ENCODE measurements at places on chromosomes 4 and X.

- no peak for DNase-seq
Observed at GRCh38 chr4:71136071-71136470, 142.6 kb downstream of the DCK start.

GRCh38 chr4:5874811-5875449 lies 18.0 kb downstream of the CRMP1 start:
- no peak for DNase-seq

GRCh38 chrX:53077207-53078197 lies 4.7 kb upstream of the TSPYL2 start:
- DNase-seq = no peak

- no peak for DNase-seq
Observed at GRCh38 chr4:172838111-172838510, 330.5 kb upstream of the GALNT7 start.

GRCh38 chr4:174388461-174389145 lies 104.9 kb downstream of the CEP44 start:
- no peak for DNase-seq

DNA sequence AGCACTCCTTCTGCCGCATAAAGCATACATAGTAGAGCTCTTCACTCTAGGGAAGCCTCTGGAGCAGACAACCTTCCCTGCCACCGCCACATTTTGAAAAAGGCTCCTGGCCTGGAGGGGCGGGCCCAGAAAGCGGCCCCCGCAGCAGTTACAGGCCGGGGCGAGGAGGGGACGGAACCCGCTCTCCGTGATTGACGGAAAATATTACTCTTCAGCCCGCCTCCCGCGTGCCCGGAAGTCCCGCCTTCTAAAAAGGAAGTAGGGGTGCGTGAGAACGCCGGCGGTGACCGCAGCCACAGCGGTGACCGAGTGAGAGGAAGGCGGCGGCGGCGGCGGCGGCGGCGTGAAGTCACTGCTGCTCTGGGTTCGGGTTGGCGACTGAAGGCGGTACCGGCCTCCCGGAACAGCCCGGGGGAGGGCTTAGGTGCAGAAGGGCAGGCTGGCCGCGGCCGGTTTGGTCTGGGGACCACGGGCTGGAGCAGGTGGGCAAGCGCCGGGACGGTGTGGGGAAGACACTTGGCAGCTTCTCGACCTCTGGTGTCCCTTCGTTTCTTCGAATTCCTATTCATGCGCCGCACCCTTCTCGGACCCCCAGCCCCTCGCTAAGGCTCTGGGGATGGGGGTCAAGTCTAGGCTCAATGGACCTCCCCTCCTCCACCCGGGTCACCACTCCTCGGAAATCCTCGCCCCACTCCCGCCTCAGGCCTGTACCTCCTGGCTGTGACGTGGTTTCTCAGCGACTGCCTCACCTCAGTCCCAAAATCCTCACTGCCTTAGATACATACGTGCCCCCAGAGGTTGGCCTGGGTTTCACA lies at the start of gene HCCS:
TSS of gene HCCS (plus strand) at position 296 of the 815 bp plus-strand sequence. CDS start 729 bp downstream, outside the sequence.
- DNase-seq = peak; percentile 85

- DNase-seq = no peak
Observed at GRCh38 chrX:54423161-54423888, 16.9 kb upstream of the TSR2 start.

DNA sequence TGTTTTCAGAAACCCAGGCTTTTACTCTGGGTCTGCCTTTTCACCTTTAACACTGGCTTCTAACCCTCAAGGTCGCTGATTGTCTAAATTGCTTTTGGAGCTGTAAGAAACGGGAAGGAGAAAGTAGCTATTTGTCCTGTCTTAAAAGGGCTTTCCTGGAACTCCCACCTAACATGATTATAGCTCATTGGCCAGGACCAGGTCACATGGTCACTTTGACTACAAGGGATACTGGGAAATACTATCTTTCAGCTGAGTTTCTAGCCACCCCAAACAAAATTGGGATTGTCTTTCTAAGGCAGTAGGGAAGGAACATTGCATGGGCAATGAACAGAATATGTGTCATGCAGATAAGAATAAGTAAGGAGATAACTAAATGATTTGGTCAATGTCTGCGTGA lies 106.7 kb upstream of the ARHGAP24 start:
- DNase-seq = no peak

DNA sequence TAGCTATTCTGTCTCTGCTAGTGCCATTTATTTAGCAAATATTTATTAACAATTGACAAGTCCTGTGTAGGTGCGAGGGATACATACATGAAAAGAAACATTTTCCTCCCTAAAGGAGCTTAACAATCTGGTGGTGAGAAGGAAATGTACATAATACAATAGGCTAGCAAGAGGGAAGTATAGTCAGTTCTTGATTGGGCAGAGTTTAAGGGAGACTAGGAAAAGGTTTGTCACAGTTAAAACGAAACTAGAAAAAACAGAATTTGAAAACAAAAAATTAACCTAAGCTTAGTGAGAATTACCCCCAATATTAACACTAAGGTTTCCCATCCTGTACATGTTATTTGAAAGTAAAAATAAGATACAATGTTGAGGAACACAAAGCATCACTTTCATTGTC lies 8.6 kb upstream of the MAML3 start:
- DNase-seq = no peak

- DNase-seq = no peak
Observed at GRCh38 chrX:134010690-134011089, 25.3 kb upstream of the GPC3 start.

DNA sequence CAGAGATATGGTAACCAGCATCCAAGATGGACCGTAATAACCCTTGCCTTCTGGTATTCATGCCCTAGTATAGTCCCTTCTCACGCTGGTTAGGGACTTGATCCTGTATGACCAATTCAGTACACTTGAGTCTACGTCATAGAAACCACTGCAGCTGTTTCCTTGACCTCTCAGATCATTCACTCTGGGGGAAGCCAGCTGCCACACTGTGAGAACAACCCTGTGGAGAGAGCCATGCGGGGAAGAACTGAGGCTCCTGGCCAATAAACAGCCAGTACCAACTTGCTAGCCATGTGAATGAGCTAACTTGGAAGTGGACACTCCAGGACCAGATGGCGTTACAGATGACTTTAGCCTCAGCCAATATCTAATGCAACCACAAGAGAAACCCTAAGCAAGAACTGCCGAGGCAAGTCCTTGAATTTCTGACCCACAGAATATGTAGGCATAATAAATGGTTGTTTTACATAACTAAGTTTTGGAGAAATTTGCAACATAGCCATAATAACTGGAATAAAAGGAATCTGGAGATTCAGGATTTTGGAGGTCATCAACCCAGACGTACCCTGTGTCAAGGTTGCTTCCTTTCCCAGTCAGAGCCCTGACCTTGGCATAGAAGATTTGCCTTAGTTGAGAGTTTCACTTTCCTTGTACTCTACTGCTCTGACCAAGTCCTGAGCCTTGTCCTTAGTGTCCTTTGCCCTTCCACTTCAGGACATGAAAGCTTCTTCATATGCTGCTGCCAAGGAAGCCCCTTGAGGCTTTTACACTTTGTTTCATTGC lies 87.3 kb upstream of the ZNF81 start:
- no peak for DNase-seq

- peak; percentile 9 for DNase-seq
Observed at GRCh38 chrX:38754102-38754790, 47.0 kb upstream of the MID1IP1 start.

DNA sequence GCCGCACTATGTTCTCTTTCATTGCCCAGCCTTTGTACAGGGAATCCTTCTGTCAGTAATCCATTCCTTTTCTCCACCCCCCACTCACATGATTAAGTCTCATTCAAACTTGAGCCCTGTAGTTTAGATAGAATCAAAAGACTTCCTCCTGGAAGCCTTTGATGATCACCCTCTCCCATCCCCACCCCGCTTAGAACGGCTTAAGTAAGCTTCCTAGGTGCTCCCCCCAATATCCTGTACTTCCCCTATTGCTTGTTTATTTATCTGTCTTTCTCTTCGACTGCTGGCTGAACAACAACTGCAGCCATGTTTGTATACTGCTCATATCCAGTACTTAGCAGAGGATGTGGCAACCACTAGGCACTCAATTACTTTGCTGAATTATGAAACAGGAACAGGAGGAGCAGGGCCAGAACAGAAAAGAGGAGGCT lies 38.5 kb upstream of the GPC3 start:
- DNase-seq = peak; percentile 20

- no peak for DNase-seq
Observed at GRCh38 chrX:130999360-130999759, 58.8 kb upstream of the ARHGAP36 start.

DNA sequence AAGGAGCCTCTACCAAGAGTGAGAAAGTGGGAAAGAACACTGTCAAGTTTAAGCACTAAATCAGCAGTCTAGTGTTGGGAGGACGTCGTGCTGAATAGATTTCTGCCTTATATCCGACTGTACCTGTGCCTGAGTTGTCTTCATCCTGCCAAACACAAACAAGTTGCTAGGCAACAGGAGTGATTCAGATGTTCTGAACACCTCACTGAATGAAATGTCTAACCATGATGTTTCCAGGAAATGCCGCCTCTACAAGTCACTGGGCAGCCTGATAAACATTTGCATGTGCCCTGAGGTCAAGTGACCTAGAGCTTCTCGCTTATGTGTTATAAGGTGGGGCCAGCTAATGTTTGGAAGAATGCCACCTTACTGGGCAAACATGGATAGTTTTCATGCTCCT lies 37.9 kb downstream of the SGMS2 start:
- DNase-seq = no peak

- no peak for DNase-seq
Observed at GRCh38 chr4:67522851-67523671, 22.2 kb downstream of the CENPC start.

DNA sequence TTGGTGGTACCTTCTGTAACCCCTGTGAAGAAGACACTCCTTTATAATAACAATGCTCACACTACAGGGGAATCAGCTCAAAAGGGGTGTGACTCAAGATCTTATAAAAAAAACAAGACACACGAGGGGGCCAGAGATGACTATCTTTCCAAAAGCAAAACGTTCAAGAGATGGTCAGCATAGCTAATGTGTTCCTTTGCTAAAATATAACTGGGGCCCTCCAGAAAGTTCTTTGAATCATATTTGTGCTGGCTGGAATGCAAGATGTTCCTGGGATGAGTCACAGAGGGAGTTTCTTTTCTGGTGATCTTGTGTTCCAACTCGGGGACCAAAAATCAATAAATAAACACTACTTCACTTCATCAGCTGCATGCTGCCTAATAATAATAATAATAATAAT lies 46.5 kb downstream of the RAI2 start:
- DNase-seq = no peak

DNA sequence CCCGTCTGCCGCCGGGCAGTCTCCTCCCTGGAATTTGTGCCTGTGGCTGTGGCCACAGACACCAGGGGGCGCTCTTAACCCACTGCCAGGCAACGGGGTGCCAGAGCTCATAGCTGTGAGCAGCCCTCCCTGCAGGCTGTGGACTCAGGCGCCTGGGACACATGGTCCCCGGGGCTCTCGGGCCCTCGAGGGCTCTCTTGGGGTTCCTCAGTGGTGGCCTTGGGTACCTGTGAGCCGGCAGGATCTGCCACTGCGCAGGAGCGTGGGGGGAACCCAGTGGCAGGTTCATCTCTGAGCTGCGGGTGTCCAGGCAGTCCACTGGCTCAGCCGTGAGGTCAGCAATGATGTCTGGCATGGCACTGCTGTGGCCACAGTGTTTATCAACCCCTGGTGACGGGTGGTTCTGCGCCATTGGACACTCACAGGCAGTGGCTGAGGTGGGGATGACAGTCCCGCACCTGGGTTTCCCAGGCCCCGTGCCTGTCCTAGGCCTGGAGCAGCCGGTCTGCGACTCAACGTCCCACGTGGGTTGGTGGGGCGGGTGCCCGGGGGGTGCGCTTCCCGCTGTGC lies 37.2 kb downstream of the PCGF3 start:
- peak; percentile 45 for DNase-seq

DNA sequence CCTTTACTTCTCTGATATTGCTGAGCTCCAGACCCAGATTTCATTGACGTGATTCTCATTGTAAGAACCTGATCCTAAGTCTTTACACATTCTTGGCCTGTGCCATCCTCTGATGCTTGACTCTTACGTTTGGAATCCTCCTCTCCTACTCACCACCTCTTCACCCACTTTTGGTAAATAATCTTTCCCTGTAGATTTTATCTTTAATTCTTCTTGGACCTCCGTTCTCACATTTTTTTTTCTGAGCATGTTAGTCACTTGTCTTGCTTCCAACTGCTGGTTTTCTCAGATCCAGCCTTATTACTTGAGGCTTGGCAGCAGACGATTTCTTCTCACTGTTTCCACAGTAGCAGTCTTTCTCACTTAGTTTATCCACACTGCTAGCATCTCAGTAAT lies 12.4 kb upstream of the SH3RF1 start:
- no peak for DNase-seq

DNA sequence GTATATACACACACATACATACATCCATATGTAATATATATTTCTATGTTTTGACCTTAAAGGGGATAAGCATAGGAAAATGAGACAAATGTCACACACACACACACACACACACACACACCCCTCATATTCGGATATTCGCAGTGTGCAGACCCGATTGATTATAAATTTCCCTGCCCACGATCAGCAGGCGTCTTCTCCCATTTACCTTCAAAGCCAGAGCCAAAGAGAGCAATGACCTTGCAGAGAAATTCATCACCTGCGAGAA lies 488 bp downstream of the GPRIN3 start:
- no peak for DNase-seq

GRCh38 chr4:55979562-55979961 lies 30.8 kb downstream of the CEP135 start:
- DNase-seq = no peak

DNA sequence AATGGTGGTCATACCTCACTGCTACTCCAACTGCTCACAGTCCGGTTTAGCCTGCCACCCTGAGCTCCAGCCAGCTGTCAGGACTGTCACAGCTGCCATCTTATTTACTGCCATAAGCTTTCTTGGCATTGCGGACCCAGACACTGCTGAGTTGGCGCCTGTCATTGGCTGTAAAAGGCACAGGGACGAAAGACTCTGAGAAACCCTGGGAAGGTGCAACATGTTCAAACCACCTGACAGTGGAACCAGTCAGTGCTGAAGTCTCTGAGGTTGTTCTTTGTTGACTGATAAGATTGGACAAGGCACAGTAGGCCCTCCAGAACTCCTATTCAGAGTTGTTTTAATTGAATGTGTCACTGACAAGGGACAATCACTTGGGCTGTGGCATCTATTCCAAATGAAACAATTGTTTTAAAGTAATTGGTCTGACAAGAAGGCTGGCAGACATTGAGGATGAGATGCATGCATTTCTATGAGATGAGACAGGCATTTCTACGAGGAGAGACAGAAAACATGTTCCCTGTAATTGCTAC lies 927.8 kb downstream of the STPG2 start:
- no peak for DNase-seq

DNA sequence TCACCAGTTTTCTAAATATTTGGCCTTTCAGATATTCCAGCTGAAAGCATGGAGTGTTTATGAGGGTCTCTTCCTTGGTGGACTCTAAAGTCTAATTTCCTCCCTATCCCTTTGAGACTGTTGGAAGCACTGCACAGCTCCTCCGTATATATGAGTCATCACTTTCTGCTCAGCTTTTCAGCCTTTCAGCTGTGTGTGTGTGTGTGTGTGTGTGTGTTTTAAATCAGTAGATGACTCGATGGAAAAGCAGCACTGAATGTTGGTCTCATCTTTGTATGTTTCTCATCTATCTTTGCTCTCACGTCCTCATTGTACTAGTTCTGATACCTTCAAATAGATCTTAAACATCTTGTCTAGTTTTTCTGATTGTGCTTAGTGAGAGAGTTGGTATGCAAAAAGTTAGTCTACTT lies 81.6 kb downstream of the ZFX start:
- peak; percentile 8 for DNase-seq
